Activated T-cell treated with anti-CD3 and anti-CD28 coated beads, Interleukin-2, amount 50 U/mL, for 48 hours (primary cell): ENCODE measurements at places on chromosomes 2 and 18.

DNA sequence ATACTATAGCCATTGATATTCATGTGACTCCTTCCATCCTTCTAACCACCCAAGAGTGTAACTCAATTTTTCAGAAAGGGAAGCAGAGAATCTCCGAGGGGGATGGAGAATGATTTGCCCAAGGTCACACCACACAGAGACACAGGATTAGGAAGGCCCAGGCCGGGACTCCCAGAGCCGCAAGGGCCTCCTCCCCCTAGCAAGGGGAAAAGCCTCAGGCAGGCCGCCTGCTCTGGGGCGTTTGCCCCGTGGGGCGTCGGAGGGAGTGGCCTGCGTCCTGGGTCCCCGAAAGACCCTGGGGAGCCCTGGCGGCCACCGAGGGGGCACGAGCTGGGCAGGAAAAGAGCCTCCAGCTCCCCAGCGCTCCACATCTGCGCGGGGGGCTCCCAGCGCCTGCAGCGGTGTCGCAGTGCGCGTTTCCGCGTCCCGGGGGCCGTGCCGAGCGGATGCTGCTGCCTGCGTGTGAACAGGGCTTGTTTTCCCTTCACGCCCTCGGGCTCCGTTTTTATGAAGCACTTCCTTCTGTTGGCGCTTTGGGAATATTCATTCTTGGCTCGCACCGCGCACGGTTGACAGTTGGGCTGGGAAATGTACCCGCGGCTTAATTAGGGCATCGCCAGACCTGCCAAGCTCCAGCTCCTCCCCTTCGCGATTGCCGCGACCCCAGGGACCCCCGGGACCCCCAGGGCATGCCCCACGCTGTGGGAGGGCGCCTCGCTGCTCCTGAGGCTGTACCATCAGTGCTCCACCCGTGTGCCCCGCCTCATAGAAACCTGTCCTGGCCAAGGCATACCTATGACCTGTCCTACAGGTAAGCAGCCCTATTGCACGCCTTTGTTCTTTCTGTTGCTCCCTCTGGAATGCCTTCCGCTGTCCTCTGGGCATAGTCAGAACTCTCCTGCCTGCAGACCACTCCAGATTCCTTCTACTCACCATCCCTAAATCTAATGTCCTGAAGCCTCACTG, 158.9 kb upstream of the GLI2 start:
- no peak for DNase-seq

GRCh38 chr2:119387381-119388129, 20.8 kb downstream of the DBI start:
- peak; percentile 47 for DNase-seq

DNA sequence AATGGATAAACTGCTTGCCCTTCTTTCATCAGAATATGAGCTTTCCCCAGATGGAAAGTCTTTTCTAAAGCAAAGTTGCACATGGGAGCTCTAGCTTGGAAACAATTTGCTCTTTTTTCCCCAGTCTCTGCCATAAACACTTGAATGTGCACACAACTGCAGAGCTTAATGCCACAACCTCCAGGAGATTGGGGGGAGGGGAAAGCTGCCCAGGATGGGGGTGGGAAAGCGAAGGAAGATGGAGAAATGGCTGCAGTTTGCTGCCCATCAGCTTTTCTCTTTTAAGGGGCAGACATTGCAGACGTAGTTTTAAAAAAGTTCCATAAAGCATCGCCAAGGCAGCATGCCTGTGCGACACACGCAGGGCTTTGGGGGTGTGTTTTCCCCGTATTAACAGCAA, 1.5 kb downstream of the ACKR3 start:
- DNase-seq: no peak

DNA sequence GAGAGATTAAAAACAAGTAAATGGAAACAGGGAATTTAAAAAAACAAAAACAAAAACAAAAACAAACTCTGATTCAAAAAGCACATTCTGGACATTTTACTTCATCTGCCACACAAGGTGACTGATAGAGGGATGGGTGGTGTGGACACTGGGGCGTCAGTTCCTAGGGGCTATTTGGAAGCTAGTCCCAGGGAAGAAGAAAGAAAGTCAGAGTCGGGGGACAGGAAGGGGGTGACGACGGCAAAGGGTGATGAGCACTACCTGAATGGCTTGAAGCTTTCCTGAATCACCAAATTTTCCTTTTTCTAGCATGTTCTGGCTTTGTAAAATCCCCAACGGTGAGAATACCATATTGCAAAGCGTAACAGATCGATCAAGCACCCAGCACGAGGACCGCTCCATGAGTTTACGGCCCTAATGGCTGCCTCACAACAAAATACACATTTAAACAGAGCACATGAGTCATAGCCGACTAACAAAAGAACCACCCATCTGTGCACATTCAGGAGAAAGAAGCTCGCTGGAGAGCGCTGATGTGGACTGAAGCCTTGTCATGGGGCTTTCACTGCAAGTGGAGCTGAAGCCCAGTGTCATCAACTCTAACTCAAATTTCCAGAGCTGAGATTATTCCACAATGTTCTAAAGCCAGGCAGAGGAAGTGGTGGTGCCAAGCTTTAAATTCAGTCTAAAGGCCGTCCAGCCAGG, 178.9 kb downstream of the LNPK start:
- no peak for DNase-seq

- no peak for DNase-seq
These were observed 112.2 kb upstream of the TPO start for GRCh38 chr2:1301056-1301455.

DNA sequence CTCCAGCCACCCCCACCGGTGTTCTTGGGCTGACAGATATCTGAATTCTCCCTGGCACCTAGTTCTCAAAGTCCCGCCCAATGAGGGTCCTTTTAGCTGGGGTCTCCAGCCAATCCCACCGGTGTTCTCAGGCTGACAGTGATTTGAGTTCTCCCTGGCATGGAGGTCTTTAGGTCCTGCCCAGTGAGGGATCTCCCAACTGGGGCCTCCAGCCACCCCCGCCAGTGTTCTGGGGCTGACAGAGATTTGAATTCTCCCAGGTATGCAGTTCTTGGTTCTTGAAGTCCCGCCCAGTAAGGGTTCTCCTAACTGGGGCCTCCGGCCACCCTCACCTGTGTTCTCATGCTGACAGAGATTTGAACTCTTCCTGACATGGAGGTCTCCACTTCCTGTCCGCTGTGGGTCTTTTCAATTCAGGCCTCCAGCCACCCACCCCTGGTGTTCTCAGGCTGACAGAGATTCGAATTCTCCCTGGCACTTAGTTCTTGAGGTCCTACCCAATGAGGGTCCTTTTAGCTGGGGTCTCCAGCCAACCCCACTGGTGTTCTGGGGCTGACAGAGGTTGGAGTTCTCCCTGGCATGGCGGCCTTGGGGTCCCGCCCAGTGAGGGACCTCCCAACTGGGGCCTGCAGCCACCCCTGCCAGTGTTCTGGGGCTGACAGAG, 154.6 kb downstream of the ANKRD36 start:
- no peak for DNase-seq

DNA sequence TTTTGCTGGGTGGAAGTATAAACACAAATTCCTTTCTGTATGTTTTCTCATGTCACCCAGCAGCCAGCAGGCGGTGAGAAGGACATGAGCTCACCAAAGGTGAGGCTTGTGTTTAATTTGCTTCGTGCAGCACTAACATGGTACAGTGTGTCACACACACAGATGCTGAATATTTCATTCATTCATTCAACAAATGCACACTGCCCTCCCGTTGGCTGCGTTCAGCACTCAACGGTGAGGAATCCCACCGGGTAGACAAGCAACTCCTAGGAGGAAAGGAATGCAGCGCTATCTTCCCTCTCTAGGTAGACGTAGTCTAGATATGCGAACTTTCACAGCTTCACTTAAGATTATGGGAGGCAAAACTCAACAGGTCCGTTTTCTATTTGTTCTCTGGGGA, 85.1 kb downstream of the LONRF2 start:
- DNase-seq: no peak

- DNase-seq: no peak
These were observed 156.1 kb downstream of the TPGS2 start for GRCh38 chr18:36672437-36673344.

DNA sequence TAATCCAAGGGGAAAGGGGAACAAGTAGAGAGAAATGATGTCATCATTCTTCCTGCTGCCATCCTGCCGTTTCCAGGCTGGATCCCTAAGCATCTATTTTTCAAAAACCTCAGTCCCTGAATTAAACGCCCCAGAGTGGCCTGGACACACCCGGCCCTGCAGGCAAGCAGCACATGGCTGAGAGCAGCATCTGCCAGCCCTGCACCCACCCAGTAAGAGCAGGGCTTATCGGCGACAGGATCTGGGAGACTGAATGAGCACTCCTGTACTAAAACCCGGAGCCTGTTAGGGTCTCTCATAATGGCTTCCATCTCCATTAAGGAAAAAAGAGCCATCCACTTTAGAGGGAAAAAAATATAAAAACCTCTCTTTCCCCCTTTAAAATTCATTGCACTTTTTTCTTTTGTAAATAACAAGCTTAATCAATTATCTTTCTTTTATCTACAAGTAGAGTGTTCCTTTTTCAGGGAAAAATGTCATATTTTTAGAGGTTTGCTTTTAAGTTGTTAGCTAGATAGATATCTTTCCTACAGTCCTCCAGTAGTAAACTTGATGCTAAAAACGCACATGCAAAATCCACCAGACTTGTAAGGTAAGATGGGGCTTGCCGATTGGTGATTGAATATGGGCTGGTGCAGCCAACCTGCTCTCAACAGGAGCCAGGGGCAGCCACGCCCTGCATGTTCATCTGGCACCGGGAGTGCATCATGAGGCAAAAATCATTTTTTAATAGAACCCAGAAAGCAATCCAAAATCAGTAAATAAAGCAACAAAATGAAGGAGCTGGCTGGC, 457.8 kb downstream of the EIPR1 start:
- no peak for DNase-seq

DNA sequence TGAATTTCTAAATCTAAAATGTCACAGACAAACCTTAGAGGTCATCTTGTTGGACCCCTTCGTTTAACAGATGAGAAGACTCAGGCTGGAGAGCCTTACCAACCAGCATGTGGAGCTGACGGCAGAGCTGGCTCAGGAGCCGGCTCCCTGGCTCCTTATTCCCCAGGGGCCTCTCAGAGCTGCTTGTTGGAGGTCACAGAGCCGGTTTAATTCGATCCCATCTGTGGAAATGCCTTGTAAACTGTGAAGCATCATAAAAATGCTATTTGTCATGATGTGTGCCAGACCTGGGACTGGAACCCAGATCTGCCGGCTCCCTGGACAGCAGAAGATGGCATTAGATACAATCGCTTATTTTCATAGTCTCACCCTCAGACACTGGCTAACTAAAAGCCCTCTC, 8.2 kb upstream of the CIB4 start:
- no peak for DNase-seq

GRCh38 chr2:232480201-232481190, 7.1 kb downstream of the ECEL1 start:
- DNase-seq: no peak

DNA sequence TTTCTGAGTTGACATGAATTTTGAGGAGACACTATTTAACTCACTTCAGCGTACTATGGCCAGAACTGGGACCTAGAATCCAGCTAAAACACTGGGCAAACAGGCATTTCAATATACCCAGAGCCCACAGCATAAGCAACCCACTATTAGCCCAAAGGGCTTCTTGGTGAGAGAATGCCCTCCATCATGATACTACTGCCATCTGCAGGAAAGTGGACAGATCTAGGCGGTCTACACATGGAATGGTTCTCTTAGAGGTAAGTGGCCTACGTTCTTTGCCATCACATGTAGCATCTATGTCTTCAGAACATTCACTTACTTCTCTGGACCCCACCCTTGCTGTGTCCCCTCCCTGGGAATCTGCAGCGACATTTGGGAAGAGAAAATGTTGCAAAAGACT, 181.3 kb upstream of the LINC00305 start:
- no peak for DNase-seq

- DNase-seq: no peak
These were observed 61.4 kb downstream of the PRPF40A start for GRCh38 chr2:152655880-152656279.
